ENCODE measurements at places on chromosomes 12 and 14. TPM values are rescaled to one million over a fixed set of nuclear protein-coding genes. Genes with fewer than 3 reads are reported as not detected.

DNA sequence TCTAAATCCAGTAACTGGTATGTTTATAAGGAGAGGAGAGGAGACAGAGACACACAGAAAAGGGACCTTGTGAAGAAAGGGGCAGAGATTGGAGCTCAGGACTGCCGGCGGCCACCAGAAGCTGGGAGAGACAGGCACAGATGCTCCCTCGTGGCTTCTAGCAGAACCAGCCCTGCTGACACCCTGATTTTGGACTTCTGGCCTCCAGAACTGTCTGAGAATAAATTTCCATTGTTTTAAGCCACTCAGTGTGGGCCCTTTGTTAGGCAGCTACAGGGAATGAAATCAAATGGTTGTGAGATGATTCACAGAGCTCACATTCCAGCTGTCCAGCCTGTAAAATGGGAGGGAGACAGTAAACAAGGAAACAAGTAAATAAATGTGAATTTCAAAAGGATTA, 47.6 kb downstream of the TMEM132C start:
- no peak for DNase-seq

Gene DPF3
- 3.5 TPM for polyA plus RNA-seq

Gene ANO2
- polyA plus RNA-seq: 2.7 TPM

GRCh38 chr12:101564912-101565311, 29.9 kb upstream of the MYBPC1 start:
- no peak for DNase-seq

DNA sequence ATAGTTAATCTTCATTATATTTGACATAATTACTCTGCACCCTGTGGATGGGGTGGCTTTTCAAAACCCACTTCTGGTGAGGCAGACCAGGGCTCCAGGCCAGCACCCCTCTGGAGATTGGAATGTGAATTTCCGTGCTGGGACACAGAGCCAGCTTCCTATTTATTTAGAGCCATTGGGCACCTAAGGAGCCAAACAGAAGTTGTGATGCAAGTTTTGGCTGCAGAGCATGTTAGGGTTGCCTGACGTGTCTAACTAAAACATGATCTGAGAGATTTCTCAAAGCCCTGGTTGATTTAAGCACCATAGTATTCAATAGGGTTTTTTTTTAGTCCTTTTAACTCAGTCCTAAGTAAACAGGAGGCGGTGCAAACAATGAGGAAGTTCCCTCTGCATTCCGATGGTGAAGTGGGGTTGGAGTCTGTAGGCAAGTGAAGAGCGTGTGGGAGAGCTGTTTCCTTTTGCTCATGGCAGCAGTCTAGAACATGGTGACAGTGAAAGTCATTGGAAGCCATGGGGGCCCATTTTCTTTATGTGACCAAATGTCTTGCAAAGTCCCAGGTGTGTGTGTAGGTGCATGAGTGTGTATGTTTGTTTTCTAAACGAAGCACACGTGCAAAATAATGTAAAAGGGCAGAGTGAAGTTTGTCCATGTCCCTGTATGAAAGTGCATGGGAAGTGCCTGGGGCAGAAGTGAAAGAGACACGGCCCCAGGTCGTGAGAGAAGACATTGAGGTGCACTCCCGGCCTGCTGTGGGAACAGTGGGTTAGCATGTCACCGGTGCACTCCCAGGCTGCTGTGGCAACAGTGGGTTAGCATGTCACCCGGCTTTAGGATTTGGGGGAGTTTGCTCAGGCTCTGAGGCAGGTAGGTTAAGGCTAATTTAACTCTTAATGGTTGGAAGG, 117.7 kb downstream of the PRKCH start:
- peak; percentile 47 for DNase-seq

GRCh38 chr12:82461836-82462235, 103.5 kb downstream of the METTL25 start:
- no peak for DNase-seq

Gene SDS
- polyA plus RNA-seq: 0.31 TPM

DNA sequence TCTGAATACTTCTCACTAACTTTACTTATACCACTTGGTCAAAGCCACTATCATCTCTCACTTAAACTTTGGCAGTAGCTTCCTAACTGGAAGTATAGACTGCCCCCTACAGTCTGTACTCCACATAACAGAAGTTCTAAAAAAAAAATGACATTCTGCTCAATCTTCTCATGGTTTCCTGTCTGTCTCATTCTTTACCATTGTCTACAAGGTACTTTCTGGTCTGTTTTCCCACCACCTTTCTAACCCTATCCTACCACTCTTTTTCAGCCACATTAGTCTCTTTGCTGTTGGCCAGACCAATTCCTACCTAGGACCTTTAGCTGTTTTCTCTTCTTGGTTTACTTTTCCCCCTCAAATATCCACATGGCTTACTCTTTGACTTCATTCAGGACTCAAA, 14.7 kb downstream of the CPSF6 start:
- peak; percentile 46 for DNase-seq

All from large intestine (tissue), 12 donors.